ENCODE measurements at places on chromosomes 7 and 10.

DNA sequence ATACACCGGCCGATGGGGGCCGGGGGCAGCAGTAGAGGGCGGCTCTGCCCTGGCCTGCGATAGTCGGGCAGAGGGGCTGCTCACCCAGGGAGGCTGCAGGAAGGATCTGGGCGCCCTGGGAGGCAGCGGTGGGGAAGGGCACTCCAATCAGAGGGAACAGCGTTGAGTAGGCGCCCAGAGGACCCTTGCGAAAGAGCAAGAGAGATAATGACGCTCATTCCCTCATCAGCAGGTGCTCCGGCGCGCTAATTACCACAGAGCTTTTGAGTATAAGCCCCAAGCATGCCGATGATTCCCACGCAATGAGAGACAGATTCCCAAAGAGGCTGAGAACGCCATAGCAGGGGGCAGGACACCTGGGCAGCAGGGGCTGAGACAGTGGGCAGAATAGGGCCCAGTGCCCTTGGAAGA lies 215.3 kb downstream of the MAD1L1 start:
- DNase-seq = no peak

- DNase-seq = peak; percentile 73
These were observed 72.1 kb downstream of the INHBA start for GRCh38 chr7:41630741-41631140.

GRCh38 chr7:47672271-47672791 lies 90.4 kb upstream of the TNS3 start:
- no peak for DNase-seq

DNA sequence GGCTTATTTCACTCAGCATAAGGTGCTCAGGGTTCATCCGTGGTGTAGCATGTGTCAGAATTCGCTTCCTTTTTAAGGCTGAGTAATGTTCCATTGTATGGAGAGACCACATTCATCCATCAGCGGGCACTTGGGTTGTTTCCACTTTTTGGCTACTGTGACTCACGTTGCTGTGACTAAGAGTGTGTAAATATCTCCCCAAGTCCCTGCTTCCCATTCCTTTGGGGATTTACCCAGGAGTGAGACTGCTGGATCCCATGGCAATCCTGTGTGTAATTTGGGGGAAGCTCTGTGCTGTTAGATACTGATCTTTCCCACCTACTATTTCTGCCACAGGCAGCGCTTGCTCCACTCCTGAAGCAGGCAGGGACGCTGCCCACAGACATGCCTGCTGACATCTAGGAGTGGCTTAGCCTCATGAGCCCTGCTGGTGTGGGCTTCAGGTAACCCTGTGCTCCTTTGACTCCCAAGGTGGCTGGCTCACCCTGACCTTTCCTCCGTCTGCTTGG lies 346.0 kb downstream of the FRMD4A start:
- peak; percentile 99 for DNase-seq

GRCh38 chr7:116173051-116174028 lies 37.0 kb upstream of the TES start:
- peak; percentile 62 for DNase-seq

DNA sequence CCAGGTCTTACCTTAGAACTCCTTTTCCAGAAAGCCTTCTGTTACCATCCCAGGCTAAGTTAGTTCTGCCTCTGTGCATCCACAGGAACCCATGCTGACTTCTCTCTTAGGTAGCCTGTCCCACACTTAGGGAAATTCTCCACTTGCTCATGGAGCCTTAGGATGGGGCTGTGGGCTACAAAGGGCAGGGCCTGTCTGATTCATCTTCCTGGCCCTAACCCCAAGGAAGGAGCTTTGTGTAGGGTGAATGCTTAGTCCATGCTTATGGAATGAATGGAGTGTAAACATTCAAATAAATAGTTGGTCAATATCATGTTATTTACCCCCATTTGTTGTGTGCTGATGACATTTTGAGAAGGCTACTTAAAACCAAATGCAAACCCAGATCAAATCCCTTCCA lies 54.7 kb downstream of the EMX2 start:
- DNase-seq = no peak

- DNase-seq = peak; percentile 24
These were observed 23.9 kb downstream of the ST7 start for GRCh38 chr7:116977172-116977571.

DNA sequence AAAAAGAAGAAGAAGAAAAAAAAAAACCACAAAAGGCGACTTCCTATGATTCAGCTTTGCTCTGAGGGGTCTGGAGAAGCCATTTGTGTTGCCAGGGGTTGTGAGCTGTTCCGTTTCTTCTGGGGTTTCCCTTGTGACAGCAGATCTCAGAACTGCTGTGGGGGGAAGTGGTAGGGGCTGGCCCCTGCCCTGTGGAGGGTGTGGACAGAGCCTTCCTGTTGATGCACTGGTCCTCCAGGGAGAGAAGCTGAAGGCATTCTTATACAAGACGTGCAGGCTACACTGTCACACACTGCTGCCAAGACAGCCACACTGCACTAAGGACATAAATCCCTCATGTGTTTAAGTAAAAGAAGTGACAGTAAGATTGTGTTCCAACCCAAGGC lies 17.3 kb upstream of the CSGALNACT2 start:
- DNase-seq = peak; percentile 15

GRCh38 chr7:134991469-134992339 lies 5.4 kb downstream of the AGBL3 start:
- no peak for DNase-seq

DNA sequence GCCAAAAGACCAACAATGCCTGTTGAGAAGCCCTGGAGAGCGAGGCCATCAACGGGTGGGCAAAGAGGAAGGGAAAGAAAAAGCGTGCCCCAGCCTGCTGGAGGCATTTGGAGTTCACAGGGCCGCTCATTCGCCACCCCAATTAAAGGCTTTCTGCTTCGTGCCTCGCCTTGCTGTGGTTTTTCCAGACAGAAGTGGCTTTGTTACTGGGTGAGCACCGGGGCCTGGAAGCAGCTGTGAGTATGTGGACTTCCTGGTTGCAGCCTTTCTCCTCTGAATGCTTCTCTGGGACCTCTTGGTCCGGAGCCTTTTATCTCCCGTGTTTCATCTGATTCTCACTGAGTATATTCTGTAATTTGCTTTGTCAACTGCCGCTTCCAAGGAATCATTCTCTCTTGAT lies 118.1 kb upstream of the EGR2 start:
- DNase-seq = peak; percentile 65

DNA sequence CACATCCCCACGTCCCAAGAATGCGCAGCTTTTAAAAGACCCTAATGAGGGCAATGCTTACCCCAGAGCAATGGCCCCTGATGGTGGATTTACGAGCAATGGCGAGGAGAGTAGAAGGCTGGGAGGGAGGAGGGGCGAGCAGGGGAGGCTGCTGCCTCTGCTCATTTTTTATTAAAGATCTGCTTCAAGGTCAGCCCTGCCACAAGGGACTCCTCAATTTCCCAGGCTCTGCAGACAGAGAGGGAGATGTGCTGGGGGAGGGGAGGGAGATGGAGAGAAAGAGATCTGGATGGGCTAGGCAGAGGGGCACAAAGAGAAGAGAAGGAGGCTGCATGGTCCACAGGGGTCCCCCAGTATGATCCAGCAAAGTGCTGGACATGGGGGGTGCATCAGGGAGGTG lies 7.8 kb upstream of the SRRM3 start:
- no peak for DNase-seq

DNA sequence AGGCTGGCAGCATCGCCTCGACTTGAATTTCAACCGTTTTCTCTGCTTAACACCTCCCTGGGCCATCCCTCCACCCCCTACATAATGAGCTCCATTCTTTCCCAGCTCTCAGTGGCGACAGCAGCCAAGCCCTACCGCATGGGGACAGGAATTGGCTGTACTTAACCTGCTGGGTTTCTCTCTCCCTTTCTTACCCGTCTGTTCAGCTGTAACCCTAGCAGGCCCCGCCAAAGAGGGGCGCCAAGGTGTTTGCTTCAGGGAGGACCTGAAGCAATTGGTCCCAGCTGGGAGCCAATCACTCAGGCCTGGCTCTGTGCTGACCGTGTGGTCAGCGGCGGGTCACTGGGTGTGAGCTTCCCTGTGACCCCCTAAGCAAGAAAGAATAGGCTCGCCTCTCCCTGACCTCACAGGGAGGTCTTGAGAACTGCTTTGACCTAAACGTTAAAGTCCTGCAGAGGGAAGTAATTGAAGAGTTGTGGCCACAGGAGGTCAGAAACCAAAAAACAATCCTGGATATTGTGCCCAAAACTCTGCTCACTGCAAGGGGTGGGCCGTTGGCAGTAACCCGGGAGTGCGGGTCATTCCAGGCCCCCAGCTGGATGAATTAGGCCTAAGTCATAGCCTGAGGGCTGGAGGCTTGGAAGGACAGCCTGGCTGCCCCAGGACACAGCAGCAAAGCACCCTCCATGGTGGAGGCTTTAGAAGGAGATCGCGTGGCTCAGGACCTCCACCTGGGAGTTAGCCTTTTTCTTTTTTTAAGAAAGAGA lies 114.6 kb downstream of the ITIH5 start:
- DNase-seq = no peak
